ENCODE measurements at places on chromosomes 3 and 15.

DNA sequence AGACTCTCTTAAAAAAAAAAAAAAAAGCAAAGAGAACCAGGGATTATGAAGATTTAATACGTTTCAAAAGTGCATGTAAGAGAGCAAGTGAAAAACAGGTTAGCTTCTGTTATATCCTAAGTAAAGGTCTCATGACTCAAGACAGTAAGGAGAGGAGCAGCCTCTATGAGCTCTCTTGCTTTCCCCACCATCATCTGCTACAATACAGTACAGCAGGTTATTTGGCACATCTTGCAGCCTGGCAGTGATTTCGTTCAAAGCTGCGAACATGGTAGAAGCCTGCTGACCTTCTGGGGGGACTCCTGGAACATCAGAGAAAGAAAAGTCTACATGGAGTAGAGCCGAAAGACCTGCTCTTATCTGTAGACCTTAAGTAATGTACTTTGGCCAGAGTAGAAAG is 129.2 kb upstream of the PLXND1 start:
- no peak for DNase-seq

GRCh38 chr15:70875001-70875782 is 17.0 kb downstream of the THAP10 start:
- DNase-seq = peak; percentile 22

DNA sequence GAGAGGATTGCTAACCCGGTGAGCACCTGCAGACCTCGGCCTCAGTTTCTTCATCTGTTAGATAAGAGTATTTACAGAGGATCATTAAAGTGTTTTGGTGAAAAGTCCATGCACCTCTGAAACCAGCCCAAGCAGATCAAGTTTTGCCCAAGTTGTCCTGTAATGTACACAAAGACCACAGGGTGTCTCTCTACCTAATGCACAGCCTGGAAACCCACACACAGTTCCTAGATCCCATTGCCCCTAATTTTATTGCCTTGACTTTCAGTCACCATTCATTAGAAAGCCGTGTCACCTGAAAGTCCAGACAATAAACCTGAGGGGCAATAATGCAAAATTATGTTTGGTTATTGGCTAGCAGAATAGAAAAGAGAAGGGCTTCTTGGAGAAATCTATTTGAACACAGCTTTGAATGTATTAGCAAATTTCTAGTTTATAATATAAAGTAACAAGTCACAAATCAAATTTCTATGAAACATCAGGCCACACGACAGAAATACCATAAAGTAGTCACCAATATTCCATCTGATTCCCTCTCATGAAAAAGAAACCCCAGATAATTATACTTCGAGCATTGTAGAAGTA is 161.3 kb upstream of the SLC2A2 start:
- DNase-seq = no peak

DNA sequence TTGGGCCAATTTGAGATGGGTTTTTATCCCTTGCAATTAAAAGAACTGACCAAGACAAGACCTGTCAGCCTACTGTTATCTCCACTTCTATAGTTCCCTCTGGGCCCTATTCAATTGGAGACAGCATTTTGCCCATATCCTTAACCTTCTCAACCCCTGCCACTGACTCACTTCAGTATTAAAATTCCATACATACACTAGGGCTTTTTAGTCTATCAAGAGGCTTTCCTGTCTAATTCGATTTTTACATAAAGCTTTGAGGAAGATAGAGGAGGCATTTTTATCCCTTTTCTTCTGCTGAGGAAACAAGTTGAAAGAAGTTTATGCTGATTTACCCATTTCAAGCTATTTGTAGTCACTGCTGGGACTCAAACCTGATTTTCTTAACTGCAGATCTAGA is 51.1 kb downstream of the GTF2E1 start:
- DNase-seq = no peak

GRCh38 chr15:75455982-75456531 is 4.6 kb upstream of the SIN3A start:
- DNase-seq = peak; percentile 51

GRCh38 chr3:142315083-142315482 is 89.7 kb upstream of the GK5 start:
- DNase-seq = peak; percentile 20

- no peak for DNase-seq
Observed at GRCh38 chr15:79900087-79900486, 3.3 kb upstream of the MTHFS start.

Data from RCC 7860 (cell line).